Activated CD8-positive, alpha-beta memory T cell treated with anti-CD3 and anti-CD28 coated beads for 1 hour (primary cell): ENCODE measurements at places on chromosomes 13 and 19.

DNA sequence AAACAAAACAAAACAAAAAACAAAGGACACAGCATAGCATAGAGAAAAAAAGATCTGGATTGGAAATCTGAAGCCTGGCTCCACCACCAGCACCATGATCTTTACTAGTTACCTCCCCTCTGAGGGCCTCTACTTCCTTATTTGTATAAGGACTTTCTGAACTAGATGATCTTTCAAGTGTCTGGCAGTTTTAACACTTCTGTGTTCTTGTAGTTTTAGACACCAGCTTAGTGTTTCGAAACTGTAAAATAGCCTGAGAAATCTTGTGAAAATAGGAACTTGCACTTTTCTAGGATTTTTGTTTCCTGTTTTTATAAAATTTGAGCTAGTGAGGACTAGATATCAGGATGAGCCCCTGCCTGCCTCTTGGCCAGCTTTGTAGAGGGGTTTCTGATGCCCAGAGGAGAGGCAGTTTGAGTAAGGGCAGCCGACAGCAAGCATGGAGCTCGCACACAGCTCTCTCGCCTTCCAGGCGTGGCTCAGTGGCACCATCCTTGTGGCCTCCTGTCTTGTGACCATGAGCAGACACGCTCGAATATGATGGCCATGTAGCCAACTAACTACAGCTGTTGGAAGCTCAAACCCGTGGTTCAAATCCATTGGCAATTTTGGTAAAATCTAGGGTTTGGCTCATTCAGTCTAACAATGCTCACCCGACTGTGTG is 319.0 kb downstream of the KCNRG start:
- DNase-seq: no peak

- no peak for DNase-seq
Observed at GRCh38 chr13:93462151-93462550, 235.5 kb downstream of the GPC6 start.

GRCh38 chr13:74070065-74070464 is 64.1 kb downstream of the KLF12 start:
- DNase-seq: no peak

DNA sequence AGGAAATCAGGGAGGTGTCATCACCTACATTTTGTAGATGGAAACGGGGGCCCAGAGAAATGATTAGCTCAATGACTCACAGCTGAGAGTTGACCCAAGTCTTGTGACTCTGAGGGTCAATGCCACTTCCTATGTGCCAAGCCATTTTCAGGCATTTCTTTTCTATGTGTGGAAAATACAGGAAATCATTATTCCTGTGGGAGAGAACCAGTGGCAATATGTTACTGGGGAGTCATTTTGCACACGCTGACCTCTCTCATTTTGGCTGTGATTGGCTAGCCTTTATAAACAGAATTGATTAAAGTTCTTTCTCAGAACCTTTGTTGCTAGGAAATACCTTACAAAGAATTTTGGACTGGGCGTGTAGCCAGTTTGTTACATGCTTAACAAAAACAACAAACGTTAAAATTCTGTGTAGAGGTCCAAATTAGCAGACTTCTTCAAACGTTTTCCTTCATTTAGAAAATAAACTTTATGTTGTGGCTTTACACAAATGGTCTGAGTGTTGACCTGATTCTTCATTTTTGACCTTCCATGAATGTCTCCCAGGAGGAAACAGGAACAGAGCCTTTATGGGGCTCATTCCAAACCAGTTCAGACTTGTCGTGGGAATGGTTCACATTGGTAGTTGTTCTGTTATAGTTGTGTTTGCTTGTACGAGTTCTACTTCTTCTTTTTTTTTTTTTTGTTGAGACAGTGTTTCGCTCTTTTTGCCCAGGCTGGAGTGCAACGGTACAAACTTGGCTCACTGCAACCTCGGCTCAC is 11.4 kb downstream of the PCCA start:
- DNase-seq: no peak

GRCh38 chr19:50639121-50640112 is at the start of gene SYT3:
SYT3 (minus strand) TSS chr19:50639881; CDS start chr19:50637411, 2,470 bp downstream.
- peak; percentile 19 for DNase-seq

DNA sequence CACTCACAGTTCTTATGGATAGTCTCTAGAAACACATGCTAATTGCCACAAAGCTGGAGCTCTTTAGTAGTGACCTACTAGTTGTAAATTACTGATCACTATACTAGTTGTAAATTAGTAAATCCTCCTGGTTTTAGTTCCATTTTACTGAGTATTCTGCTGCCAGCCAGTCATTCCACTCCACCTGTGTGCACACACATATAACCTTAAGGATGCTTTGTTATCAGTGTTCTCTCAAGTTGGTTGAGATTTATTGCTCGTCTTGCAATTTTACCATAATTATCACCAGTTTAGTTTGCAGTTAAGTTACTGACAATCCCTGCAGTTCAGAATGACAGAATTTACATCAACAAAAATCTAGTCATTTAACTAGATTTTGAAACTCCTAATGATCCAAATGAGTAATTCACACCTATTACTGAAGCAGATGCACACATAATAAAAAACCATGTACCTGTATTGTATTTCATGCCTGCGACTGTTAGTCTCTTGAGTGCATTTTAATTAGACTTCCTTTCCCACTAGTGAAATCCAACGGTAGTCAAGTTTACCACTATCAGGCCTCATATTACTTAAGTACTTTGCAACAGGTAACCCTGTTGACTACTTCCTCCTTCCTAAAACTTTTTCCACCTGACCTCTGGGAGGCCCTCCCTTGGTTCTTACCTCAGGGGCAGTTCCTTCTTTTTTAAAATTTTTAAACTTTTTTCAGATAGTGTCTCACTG is 7.6 kb downstream of the TPT1 start:
- DNase-seq: no peak

DNA sequence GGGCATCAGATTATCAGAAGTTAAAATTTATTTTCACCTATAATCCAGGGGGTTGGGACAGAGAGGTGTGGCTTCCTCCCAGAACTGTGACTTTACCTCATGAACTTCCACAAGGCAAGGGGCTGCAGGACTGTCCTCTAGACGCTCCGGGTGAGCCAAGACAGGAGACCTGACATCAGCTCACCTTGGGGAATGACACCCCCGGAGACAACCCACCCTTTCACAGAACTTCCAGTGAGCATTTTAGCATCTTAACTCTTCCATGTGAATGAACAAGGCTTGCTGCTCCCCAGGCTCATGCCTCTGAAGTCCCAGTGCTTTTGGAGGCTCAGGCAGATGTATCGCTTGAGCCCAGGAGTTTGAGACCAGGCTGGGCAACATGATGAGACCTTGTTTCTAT is 29.4 kb upstream of the TFDP1 start:
- DNase-seq: no peak

- no peak for DNase-seq
Observed at GRCh38 chr13:51988988-51989618, 22.1 kb downstream of the ATP7B start.
